ENCODE measurements at places on chromosomes 6 and 20.
A peak's percentile ranks its signal among the peaks of the same experiment; 100 is the strongest.

GRCh38 chr6:16488813-16489212 lies 250.4 kb downstream of the GMPR start:
- no peak for DNase-seq

DNA sequence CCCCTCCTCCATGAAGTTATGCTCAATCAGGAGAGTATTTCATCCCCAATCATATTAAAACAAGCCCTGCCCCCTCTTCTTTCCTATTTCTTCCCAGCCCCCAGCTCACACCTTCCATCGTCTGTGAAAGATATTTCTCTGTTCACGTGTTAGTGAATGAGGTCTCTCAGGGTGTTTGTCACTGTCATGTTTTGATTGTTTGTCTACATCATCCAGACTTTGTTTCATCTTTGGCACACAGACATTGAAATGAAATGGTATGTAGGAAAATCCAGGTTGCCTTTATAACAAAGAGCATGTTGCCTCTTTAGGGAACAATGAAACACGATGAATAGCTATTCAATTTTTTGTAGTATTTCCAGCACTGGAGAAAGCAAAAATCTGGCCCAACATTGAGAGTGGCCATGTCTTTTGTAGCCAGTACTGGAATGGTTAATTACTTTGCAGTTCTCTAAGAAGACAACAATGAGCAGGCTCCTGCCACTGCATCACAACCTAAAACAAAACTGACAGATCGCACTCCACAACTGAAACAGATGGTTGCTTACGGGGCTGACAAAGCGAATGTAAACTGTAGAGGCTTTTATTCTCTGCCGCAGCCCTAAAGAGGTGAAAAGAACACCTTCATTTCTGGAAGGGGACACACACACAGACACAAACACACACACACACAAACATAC lies 543.6 kb upstream of the CITED2 start:
- peak; percentile 31 for DNase-seq

DNA sequence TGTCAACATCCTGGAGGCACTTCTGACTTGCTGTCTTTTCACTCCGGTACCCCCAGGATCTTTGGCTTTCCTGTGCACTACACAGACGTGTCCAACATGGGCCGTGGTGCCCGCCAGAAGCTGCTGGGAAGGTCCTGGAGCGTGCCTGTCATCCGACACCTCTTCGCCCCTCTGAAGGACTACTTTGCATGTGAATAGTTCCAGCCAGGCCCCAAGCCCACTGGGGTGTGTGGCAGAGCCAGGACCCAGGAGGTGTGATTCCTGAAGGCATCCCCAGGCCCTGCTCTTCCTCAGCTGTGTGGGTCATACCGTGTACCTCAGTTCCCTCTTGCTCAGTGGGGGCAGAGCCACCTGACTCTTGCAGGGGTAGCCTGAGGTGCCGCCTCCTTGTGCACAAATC lies 12.0 kb upstream of the MAPRE1 start:
- DNase-seq, result no peak

- DNase-seq, result no peak
These were observed 25.7 kb upstream of the IGF2R start for GRCh38 chr6:159943101-159943632.

DNA sequence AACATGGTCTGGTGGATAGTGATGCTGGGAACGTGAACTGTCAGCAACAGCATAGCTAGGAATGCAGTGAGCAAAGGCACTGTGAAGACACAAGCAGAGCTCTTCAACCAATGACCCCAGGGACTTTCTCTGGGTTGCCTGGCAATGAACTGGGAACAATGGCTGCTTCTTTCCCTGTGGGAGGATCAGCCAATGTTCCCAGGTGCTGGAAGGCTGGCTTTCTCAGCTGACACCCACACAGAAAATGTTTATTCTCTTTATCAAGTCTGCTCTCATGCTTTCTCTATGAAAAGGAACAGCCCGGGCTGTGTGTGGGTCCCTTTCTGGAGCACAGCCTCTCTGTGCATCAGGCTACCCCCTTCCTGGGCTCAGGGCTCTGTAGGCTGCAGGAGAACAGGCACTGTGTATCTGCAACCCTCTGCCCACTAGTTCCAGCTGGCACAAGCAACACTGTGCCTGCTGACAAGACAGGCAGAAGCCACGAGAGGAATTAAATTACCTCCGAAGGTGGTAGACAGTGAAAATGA lies 54.2 kb downstream of the HFE start:
- peak; percentile 12 for DNase-seq

- DNase-seq, result no peak
These were observed 120.3 kb downstream of the BMP7 start for GRCh38 chr20:57146155-57146554.

GRCh38 chr6:45614488-45615285 lies 237.0 kb upstream of the SUPT3H start:
- DNase-seq, result no peak

GRCh38 chr6:5359417-5359816 lies 98.1 kb downstream of the FARS2 start:
- DNase-seq, result peak; percentile 3

DNA sequence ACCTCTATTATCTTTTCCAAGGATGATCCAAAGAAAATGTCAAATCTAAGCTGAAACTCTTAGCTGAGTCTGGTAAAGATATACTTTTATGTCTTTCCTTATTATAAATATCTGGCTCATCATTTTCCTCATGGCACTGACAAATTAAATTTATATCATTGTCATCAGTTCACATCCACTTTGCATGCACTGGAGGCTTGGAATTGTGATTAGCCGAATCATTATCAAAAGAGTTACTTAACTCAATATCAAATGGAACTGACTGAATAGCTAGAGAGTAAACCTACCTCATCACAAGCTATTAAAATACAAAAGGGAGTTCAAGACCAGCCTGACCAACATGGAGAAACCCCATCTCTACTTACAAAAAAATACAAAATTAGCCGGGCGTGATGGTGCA lies 713.9 kb upstream of the MARCKS start:
- DNase-seq, result no peak

GRCh38 chr6:145713773-145714172 lies 21.5 kb downstream of the EPM2A start:
- no peak for DNase-seq

- peak; percentile 53 for DNase-seq
These were observed 33.7 kb upstream of the IYD start for GRCh38 chr6:150334790-150335783.

DNA sequence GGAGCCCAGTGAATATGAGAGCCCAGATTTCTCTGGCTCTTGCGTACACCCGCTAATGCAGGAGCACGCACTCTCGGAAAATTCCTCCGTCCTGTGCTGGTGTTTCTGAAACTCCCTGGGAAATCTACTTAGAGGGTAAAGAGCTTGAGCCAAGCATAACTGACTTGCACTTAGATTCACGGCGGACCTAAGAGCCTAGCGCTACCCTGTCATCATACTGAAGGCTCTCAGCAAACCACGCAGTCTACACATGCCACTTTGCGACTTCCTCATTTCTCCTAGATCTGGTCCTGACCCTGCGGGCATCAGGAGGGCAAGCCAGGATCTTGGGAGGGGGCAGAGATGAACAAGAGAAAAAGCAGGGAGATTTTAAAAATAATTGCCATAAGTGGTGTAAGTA lies 324.7 kb downstream of the CD83 start:
- DNase-seq, result no peak

DNA sequence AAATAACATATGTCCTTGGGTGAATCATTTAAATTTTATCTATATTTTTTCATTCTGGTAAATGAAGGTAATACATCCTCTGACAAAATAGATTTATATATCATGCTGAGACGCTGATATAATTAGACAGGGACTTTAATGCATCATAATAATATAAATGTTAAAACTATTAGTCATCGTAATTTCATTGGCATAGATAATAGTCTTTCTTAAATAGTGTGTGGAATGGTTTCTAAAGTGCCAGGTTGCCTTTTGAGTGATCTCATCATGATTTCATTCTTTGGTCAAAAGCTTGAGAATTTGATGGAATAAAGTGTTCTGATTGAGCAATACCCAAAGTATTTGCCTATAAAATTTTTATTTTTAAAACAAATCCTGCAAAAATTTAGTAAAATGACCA lies 43.2 kb upstream of the BMP5 start:
- DNase-seq, result no peak

- peak; percentile 67 for DNase-seq
These were observed 72.8 kb downstream of the MDGA1 start for GRCh38 chr6:37624606-37625574.

GRCh38 chr6:29959467-29959866 lies 17.1 kb downstream of the HLA-A start:
- no peak for DNase-seq

GRCh38 chr20:23435626-23436539 lies 3.6 kb upstream of the CSTL1 start:
- DNase-seq, result peak; percentile 74

DNA sequence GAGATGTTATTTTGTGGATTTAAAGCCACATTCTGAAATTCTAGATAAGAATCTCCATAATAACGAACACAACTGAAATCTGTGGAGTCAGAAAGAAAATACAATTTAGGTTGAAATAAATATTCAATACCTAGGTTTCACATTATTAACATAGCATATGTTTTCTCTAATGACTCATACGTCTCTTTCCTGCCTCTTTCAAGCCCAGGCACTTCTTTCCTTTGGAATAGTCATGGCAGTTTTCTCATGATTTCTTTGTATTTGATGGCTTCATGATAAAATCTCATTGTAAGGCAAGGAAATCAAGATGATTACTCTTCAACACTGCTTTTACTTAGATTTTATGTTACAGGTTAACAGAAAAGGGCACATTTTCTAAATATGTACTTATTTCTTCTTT lies 803.7 kb downstream of the PHF3 start:
- no peak for DNase-seq

DNA sequence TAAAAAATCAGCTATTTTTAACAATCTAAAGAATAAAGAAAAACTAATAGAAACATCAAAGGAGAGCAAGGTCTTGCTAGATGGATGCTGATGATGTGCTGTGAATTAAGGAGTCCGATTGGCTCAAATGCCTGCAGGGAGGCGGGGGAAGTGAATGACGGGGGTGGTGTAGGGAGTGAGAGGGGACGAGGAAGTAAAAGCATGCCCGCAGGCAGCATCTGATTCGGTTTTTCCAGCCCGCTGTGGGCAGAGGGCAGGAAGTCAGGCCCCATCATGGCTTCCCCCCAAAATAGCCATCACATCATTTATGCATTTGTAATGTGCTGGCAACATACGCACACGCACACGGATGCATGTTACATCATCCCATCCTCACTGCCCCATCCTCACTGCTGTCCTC lies 10.3 kb downstream of the RSPO4 start:
- DNase-seq, result no peak

- no peak for DNase-seq
These were observed 1.8 kb downstream of the EPB41L2 start for GRCh38 chr6:131061041-131061750.

DNA sequence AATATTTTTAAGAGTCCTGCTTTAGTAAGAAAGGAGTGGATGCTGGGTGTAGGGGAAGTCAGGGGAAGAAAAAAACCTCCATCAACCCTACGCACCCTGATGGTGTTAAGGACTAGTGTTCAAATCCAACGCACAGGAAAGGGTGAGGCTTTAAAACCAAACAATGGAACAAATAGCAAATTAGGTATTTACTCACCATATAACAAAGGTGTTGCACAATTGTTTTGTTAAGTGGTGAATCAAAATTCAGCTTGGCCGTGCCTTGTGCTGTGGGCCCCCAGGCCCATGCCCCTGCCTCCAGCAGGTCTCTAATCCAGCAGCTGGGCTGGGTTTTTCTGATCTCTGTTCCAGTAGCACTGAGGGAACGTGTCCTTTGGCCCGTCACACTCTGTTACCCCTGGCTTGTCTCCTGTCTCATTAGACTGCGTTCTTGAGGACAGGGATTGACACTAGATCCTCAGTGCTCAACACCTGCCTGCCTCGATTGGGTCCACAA lies 11.8 kb downstream of the FAM83D start:
- DNase-seq, result peak; percentile 14

- DNase-seq, result no peak
These were observed 194.3 kb upstream of the SMLR1 start for GRCh38 chr6:130632897-130633296.

DNA sequence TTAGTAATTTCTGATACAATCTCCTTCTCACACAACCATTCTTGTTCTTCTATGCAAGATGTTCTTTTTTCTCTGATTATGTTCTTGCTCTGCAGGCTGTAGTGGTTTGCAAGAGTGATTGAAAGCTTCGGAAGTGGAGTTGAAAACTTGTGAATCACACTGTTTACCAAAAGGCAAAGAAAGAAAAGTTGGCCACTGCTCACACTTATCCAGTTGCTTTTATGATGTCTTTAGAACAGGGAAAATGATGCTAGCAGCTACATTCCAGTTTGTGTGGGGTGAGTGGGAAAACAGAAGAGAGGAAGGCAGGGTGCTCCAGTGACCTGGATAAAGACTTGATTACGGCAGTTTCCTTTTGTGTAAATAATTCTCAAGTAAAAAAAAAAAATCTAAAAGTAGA lies 583.3 kb downstream of the TENT5A start:
- no peak for DNase-seq

DNA sequence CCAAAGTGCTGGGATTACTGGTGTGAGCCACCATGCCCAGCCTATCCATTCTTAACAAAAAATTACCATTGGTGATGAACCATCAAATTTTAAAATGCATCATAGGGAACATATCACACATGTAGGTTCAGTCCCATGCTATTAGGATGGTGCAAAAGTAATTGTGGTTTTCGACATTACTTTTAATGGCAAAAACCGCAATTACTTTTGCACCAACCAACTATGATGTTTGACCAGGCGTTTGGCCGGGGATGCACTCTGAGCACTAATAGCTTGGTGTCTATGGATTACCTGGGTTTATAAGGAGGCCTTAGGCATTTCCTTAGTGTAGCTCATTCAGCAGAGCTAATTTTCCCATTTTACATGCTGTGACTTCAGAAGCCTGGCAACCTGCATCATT lies 246.5 kb upstream of the SUPT3H start:
- DNase-seq, result no peak

GRCh38 chr6:37050045-37050853 lies 44.8 kb downstream of the FGD2 start:
- DNase-seq, result no peak

DNA sequence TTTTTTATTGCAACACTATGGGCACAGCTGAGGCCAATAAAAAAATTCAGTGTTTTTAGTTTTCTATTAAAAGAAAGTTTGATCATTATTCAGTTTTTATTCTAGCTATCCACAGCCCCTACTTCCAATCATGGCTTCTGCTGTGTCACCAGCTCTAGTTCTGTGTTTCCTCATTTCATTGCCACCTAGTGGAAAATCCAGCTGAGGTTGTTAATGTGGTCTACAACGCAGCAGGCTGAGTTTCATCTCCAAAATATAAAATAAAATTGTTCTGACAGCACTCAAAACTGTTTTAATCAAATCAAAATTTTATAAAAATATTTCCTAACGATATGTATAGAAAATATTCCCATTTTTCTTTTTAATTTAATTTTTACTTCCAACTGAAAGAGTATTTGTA lies 13.6 kb downstream of the COL9A1 start:
- no peak for DNase-seq

- DNase-seq, result no peak
These were observed 100.1 kb upstream of the ADTRP start for GRCh38 chr6:11878735-11879134.

GRCh38 chr6:379410-380181 lies 12.0 kb upstream of the IRF4 start:
- no peak for DNase-seq

- DNase-seq, result no peak
These were observed 11.4 kb downstream of the SLC2A4RG start for GRCh38 chr20:63750807-63751470.

- peak; percentile 68 for DNase-seq
These were observed 1.7 kb downstream of the AMD1 start for GRCh38 chr6:110876170-110876773.
